Mononuclear cell (primary cell): ENCODE measurements at places on chromosomes 3 and 15. TPM values are rescaled to one million over a fixed set of nuclear protein-coding genes. Genes with fewer than 3 reads are reported as not detected.

Gene ACTC1
- total RNA-seq = not detected

Gene ATP10A
- 15.8 TPM for total RNA-seq

Gene ADGRG7
- not detected for total RNA-seq

Gene NSMCE3
- 37.2 TPM for total RNA-seq

Gene BDH1
- total RNA-seq = 8.9 TPM

Gene ASB14
- total RNA-seq = 0.10 TPM

Gene GLCE
- 3.7 TPM for total RNA-seq
